ENCODE measurements at places on chromosomes 4 and X. TPM values are rescaled to one million over a fixed set of nuclear protein-coding genes. Genes with fewer than 3 reads are reported as not detected.

The TEX13A gene
- not detected for polyA plus RNA-seq

DNA sequence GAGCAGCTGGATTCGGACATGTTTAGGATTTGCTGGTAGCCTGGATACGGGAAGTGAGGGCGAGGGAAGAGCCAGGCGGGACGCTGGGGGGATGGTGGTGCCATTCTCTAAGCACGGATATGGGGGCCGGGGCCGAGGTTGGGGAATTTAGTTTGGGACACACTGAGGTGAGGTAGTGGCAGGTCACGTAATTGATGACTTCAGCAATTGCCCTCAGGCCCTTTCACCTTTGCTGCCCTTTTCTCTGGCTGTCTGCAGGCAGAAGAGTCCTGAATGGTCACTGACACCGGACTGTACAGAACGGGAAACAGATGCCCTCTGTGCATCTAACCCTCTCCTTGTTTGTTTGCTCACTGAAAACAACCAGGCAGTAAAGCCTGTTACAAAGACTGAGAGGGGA, 16.9 kb upstream of the HMGB3 start:
- no peak for DNase-seq

The ARX gene
- not detected for polyA plus RNA-seq

The SORCS2 gene
- polyA plus RNA-seq: 0.74 TPM

Data from GM23248 (cell line).